ENCODE measurements at places on chromosomes 5 and 9. TPM values are rescaled to one million over a fixed set of nuclear protein-coding genes. Genes with fewer than 3 reads are reported as not detected.

Gene FABP6
- not detected for polyA plus RNA-seq

Gene TDRD7
- 7.6 TPM for polyA plus RNA-seq

Gene GZMA
- polyA plus RNA-seq = 0.27 TPM

- DNase-seq = no peak
Observed at GRCh38 chr5:82802954-82803353, 274.2 kb downstream of the TMEM167A start.

DNA sequence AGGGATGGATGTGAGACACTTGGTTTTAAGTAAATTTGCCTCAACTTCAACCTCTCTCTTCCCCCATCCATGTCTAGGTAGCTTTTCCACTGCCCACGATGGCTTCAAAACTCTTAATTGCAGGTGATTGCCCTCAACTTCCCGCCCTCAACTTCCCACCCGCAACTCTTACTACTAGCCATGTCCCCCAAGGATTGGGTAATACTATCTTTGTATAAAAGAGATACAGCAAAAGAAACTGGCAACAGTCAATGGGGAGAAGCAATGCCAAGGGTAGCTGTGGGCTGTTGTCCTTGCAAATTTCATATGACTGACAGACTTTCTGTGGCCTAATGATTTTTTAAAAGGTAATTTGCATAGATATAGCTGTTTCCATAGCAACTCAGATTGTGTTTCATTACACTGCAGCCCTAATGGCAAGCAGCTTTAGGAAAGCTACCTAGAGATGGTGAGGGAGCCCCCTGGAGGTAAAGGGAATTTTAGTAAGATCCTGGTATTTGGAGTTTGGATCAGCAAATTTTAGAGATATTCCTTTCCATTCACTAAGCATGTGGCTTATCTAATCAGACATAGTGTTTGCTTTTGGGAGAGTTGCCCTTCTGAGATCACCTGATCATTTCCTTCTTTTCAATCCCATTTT is 421.5 kb upstream of the DAP start:
- no peak for DNase-seq

GRCh38 chr5:97164846-97165245 is 18.2 kb downstream of the RIOK2 start:
- no peak for DNase-seq

All from left renal cortex interstitium (tissue), 4 donors.